ENCODE measurements at places on chromosomes 16 and 17.

DNA sequence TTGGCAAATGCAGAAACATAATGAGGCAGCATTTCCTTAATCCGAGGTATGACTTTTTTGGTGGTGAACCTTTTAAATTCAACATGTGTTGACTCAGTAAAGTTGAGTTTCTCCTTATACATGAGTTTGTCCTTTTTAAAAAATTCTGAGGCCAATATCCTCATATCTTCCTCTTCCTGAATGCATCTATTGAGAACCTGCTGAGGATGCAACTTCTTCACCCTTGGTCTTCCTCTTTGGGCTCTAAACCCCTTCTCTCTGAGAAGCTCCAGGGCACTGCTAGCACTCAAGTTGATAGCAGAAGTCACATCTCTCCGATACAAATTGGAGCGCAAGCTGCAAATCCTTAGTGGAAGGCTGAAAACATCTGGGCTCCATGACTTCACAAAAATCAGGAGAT is 3.3 kb downstream of the SLFN14 start:
- peaks cover 14% of the 10 kb centered on the region for H3K27me3 ChIP-seq
- no peak overlapping the region for H3K27ac ChIP-seq
- no peaks in the 10 kb centered on the region for H3K36me3 ChIP-seq
- DNase-seq: no peak
- no peaks in the 10 kb centered on the region for H3K4me1 ChIP-seq
- H3K4me3 ChIP-seq: no peak overlapping the region

- no peak for DNase-seq
- H3K4me1 ChIP-seq: peaks cover 4% of the 10 kb centered on the region
- H3K4me3 ChIP-seq: no peak overlapping the region
- H3K36me3 ChIP-seq: no peaks in the 10 kb centered on the region
- H3K27ac ChIP-seq: no peak overlapping the region
- no peaks in the 10 kb centered on the region for H3K27me3 ChIP-seq
Measured at GRCh38 chr17:59561042-59561441, 4.4 kb upstream of the DHX40 start.

DNA sequence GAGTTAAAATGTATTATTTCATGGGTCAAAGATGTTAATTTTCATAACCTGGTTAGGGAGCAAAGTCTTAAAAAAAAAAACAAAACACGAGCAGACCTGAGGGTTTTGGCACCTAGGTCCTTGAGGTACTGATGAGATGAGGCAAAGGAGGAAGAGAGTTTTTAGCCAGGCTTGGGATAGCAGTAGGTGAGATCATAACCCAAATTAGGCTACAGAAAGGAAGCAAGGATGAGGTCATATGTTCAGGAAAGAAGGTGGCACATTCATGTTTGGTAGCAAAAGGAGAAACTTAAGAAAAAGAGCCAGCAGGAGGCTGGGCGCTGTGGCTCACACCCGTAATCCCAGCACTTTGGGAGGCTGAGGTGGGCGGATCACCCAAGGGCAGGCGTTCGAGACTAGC is 2.8 kb downstream of the ATXN1L start:
- no peak overlapping the region for H3K27ac ChIP-seq
- no peak for DNase-seq
- peaks cover 9% of the 10 kb centered on the region for H3K4me1 ChIP-seq
- H3K36me3 ChIP-seq: peaks cover 49% of the 10 kb centered on the region
- no peak overlapping the region for H3K4me3 ChIP-seq

DNA sequence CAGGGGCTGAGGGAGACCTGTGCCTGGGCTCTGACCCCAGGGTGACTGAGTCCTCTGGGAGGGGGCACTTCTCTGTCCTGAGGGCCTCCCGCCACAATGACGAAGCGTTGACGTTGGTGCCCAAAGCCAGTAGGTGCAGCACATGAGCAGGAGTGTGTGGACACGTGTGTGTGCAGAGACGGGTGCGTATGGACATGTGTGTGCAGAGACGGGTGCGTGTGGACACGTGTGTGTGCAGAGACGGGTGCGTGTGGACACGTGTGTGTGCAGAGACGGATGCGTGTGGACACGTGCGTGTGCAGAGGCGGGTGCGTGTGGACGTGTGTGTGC is 726 bp upstream of the CD7 start:
- H3K27me3 ChIP-seq: peaks cover 9% of the 10 kb centered on the region
- no peak overlapping the region for H3K4me3 ChIP-seq
- H3K36me3 ChIP-seq: no peaks in the 10 kb centered on the region
- DNase-seq: no peak
- H3K27ac ChIP-seq: no peak overlapping the region

DNA sequence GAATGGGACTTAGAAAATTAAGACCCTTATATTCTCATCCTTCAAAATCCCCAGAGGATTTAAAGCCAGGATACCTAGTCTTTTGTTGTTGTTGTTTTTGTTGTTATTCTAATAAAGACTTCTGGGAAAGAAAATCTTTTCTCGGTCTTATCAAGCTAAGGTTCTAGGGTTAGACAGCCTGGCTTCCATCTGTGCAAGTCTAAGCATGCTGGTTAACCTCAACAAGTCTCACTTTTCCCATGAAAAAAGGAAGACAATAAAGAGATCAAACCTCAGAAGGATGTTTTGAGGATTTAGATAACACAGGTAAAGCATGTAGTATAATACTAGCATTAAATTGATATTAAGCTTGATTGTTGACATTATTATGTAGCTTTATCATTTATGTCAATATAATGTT is 486.4 kb upstream of the SOX9 start:
- no peak for DNase-seq
- H3K4me1 ChIP-seq: no peaks in the 10 kb centered on the region
- no peaks in the 10 kb centered on the region for H3K27me3 ChIP-seq
- no peak overlapping the region for H3K27ac ChIP-seq
- no peak overlapping the region for H3K4me3 ChIP-seq

GRCh38 chr17:77045441-77046041 is 95.2 kb upstream of the SEC14L1 start:
- H3K36me3 ChIP-seq: no peaks in the 10 kb centered on the region
- no peak overlapping the region for H3K27ac ChIP-seq
- no peak overlapping the region for H3K4me3 ChIP-seq
- DNase-seq: no peak
- H3K4me1 ChIP-seq: peaks cover 24% of the 10 kb centered on the region
- H3K27me3 ChIP-seq: no peaks in the 10 kb centered on the region

DNA sequence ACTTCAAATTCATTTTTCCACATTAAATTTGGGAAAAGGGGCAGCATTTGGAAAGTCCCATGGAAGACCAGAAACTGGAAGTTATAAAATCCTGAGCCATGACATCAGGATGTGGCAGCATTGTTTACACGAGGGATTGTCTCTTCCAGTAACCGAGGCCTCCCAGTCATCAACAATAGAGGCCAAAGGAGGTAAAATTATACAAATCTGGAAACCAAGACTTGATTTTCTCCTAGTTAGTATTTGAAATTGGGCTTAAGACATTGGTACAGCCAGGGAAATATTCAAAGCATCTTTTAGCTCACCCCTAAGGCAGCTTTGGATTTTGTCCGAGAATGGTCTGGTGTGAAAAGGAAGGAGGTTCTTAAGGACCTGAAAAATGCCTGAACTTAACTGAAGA is 251.6 kb upstream of the FOXF1 start:
- H3K27ac ChIP-seq: no peak overlapping the region
- H3K36me3 ChIP-seq: no peaks in the 10 kb centered on the region
- no peaks in the 10 kb centered on the region for H3K27me3 ChIP-seq
- DNase-seq: no peak

DNA sequence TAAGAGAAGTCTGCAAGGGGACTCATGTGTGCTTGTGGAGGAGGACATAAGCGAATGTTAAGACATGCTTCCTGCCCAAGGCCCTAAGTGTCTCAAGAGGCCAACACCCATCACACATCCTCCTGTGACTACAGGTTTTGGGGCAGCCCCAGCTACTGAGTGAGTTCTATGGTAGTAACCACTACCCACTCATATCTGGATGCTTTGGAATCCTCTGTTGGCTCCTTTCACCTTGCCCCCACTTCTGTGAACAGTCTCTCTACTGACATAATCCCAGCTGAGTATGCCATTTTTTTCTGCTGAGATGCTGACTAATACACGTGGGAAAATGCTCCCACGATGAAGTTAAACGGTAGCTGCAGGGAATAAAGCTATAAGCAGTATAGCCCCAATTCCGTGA is 153.5 kb downstream of the VPS53 start:
- H3K27ac ChIP-seq: no peak overlapping the region
- H3K27me3 ChIP-seq: no peaks in the 10 kb centered on the region
- DNase-seq: no peak
- H3K4me1 ChIP-seq: peaks cover 2% of the 10 kb centered on the region

- DNase-seq: no peak
- H3K4me1 ChIP-seq: peaks cover 20% of the 10 kb centered on the region
- peaks cover 16% of the 10 kb centered on the region for H3K36me3 ChIP-seq
- no peak overlapping the region for H3K27ac ChIP-seq
Measured at GRCh38 chr16:88744577-88745521, 38.5 kb downstream of the CTU2 start.

GRCh38 chr16:4828567-4829321 is 18.3 kb downstream of the GLYR1 start:
- H3K27ac ChIP-seq: no peak overlapping the region
- no peak for DNase-seq
- H3K4me3 ChIP-seq: no peak overlapping the region
- no peaks in the 10 kb centered on the region for H3K27me3 ChIP-seq
- peaks cover 81% of the 10 kb centered on the region for H3K36me3 ChIP-seq

DNA sequence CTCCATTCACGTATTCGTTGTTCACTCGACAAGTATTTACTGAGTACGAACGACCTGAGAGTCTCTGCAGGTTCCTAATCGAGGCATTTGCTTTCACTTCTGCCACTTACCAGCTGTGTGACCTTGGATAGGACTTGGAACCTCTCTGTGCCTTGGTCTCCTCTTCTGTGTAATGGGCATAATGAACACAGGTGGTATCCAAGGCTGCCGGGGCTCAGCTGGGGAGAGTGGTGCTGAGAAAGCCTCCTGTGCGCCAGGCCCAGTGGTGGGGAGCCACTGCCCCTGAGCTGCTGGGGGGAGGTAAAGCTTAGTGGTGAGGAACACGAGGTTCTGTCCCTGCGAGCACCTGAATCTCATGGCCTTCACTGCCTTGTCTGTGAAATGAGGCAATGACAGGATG is 150.7 kb downstream of the IRF8 start:
- H3K27ac ChIP-seq: no peak overlapping the region
- H3K4me3 ChIP-seq: no peak overlapping the region
- no peaks in the 10 kb centered on the region for H3K36me3 ChIP-seq
- no peak for DNase-seq

DNA sequence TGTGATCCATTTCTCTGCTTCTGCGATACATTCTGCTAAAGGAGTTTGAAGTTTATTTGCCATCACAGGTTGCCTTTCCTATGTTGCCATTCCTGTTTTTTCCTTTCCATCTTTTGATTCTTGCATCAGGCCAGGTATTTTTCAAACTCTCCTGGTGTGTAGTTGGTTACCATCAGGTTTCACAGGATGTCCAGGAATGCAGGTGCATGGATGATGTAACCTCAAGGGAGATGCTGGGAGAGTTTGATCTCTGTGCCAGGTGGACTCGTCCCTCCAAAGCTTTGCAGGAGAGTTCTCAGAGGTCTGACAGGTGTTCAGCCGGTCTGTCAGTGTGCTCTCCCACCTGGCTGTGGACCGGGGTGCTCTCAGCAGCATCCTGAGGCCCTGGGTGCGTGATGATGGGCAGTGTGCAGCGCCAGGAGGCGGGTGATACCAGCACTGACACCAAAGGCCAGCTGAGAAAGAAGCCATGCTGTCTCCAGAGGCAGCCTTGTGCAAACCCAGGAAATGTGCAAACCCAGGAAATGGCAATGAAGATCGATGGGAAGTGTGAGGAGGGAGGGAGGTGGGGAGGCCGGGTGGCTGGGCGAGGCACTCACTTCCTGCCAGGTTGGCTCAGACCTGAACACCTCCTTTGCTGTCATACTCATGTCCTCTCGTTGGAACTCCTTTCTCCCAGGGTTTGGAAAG is 1.7 kb downstream of the ATP2C2 start:
- H3K27ac ChIP-seq: no peak overlapping the region
- no peaks in the 10 kb centered on the region for H3K36me3 ChIP-seq

DNA sequence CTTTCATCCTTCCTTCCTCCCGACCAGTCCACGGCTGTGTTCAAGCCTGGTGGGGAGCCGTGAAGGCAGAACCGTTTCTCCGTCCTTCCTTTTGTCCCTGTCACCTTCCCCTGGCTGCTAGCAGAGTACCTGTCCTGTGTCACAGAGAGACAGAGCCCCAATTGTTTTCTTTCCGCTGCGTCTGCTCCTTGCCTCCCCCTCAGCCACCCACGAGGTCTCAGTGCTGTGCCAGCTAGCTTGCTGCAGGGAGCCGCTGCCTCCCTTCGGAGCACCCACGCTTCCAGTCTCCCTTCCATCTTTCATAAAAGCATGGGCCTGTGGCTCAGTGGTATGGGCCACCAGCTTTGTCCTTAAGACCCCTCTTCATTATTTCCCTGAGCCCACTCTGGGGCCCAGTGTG is 62.2 kb downstream of the MPRIP start:
- no peak for DNase-seq
- no peak overlapping the region for H3K4me3 ChIP-seq
- peaks cover 26% of the 10 kb centered on the region for H3K36me3 ChIP-seq
- peaks cover 67% of the 10 kb centered on the region for H3K4me1 ChIP-seq

DNA sequence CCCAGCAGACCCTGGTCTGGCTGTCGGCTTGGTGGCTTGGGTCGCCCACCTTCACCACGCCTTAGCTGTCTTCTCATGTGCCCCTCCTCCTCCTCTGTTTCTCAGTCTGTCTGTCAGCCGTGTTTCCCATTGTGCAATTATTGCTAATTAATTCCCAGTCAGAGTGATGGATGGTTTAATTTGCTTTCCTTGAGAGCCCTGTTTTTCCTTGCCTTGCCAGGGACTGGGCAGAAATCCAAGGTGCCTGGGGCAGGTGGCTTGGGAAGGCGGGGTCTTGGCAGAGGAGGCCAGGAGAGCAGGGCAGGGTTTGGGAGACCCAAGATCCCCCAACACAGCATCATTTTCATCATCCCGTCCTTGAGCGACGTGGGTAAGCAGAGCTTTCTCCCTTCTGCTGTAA is 21.3 kb downstream of the NECAB2 start:
- peaks cover 27% of the 10 kb centered on the region for H3K4me1 ChIP-seq
- peaks cover 9% of the 10 kb centered on the region for H3K36me3 ChIP-seq
- H3K4me3 ChIP-seq: no peak overlapping the region
- H3K27ac ChIP-seq: no peak overlapping the region
- H3K27me3 ChIP-seq: no peaks in the 10 kb centered on the region

GRCh38 chr17:1000597-1001461 is 3.9 kb downstream of the TIMM22 start:
- H3K27me3 ChIP-seq: no peaks in the 10 kb centered on the region
- no peak overlapping the region for H3K4me3 ChIP-seq
- H3K27ac ChIP-seq: peak overlapping the region; percentile 89
- H3K36me3 ChIP-seq: peaks cover 53% of the 10 kb centered on the region

GRCh38 chr17:79152636-79153035 is 78.0 kb downstream of the ENGASE start:
- H3K4me1 ChIP-seq: peaks cover 32% of the 10 kb centered on the region
- H3K4me3 ChIP-seq: no peak overlapping the region
- peaks cover 2% of the 10 kb centered on the region for H3K27me3 ChIP-seq
- DNase-seq: no peak
